SJSA1 (cell line): ENCODE measurements at places on chromosomes 7 and 10.

DNA sequence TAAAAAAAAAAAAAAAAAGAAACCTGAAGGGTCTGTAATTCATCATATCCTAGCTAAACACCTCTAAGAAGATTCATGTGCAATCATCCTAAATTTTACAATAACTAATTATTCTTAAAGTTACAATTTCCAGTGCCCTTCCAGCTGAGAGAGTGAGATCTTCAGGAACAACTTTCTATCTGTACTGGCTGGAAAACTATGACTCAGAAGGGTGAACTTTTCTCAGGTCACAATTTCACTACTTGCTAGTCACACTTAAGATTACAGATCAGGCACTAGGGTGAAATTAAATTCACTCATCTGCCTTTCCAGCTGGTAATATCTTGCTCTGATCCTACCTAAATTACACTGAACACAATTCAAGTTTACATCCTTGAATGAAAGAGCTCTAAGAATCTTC lies 158.8 kb downstream of the ANK3 start:
- no peak for DNase-seq

GRCh38 chr7:105760551-105761447 lies 115.6 kb downstream of the ATXN7L1 start:
- no peak for DNase-seq

DNA sequence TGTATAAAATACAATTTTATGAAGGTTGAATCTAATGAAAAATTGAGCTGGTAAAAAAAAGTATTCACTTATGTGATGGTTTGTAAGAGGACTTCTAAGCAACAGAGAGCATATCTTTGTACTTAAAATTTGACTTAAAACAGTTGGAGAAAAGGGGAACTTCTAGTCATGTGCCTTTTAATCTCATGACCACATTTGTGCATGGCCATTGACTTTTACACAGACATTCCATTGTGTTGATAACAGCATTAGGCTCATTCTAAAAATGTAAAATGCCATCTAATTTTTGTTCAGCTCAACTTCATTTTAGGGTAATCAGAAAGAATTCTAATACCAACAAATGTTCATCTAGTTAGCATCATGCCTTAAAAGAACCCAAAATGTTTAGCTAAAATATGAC lies 119.9 kb downstream of the HPSE2 start:
- DNase-seq = no peak

- no peak for DNase-seq
Measured at GRCh38 chr10:68721673-68722335, 765 bp downstream of the CCAR1 start.

DNA sequence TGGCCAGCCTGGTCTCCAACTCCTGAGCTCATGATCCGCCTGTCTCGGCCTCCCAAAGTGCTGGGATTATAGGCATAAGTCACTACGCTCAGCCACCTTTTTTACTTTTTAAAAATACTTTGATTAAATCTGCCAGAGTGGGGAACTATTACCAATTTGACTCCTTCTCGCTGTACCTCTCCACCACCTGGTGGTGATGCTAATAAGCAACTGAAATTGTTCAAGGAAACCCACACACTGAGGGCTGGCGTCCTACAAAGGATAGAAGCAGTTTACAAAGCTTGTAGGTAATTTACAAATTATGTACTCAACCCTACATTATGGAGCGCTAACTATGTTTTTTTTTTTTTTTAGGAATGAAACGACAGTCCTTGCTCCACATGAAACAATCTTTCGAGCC lies 111.1 kb downstream of the CPED1 start:
- no peak for DNase-seq
